ENCODE measurements at places on chromosomes 7 and 10.

DNA sequence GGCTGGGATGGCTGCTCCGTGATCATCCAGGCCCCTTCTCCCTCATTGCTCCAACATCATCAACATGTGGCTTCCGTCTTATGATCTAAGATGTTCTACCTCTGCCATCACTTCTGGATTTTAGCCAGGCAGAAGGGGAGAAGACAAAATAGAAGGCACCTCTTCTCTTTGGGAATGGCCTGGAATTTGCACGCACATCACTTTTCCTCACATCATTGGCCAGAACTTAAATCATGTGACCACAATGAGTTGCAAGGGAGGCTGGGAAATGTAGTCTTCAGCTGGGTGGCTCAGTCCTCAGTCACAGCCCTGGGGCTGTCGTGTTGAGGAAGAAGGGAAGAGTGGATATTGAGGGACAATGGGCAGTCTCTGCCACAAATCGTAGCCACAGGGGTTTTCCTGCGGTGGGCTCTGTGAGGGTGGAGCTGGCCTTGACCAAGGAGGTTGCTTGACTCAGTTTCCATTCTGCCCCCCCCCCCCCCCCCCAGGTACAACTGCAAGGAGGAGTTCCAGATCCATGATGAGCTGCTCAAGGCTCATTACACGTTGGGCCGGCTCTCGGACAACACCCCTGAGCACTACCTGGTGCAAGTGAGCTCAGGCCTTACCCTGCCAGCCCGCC lies 50.3 kb downstream of the PALD1 start:
- DNase-seq: peak; percentile 69

- no peak for DNase-seq
Observed at GRCh38 chr7:42192066-42192465, 44.9 kb downstream of the GLI3 start.

GRCh38 chr7:95327356-95327755 lies 3.0 kb upstream of the PON1 start:
- no peak for DNase-seq

GRCh38 chr10:121715076-121715475 lies 116.8 kb upstream of the FGFR2 start:
- no peak for DNase-seq

GRCh38 chr10:67723601-67724000 lies 27.6 kb upstream of the CTNNA3 start:
- DNase-seq: no peak

GRCh38 chr7:95509199-95509598 lies 23.5 kb downstream of the ASB4 start:
- DNase-seq: no peak

GRCh38 chr10:90028312-90028711 lies 326.9 kb downstream of the KIF20B start:
- DNase-seq: no peak

All from K562 (cell line).